Iris pigment epithelial cell (primary cell): ENCODE measurements at places on chromosomes 16 and 17.

- DNase-seq, result no peak
Measured at GRCh38 chr16:31464781-31465260, 5.5 kb downstream of the ARMC5 start.

GRCh38 chr17:39671651-39672521 lies 3.6 kb downstream of the PNMT start:
- DNase-seq, result peak; percentile 30

DNA sequence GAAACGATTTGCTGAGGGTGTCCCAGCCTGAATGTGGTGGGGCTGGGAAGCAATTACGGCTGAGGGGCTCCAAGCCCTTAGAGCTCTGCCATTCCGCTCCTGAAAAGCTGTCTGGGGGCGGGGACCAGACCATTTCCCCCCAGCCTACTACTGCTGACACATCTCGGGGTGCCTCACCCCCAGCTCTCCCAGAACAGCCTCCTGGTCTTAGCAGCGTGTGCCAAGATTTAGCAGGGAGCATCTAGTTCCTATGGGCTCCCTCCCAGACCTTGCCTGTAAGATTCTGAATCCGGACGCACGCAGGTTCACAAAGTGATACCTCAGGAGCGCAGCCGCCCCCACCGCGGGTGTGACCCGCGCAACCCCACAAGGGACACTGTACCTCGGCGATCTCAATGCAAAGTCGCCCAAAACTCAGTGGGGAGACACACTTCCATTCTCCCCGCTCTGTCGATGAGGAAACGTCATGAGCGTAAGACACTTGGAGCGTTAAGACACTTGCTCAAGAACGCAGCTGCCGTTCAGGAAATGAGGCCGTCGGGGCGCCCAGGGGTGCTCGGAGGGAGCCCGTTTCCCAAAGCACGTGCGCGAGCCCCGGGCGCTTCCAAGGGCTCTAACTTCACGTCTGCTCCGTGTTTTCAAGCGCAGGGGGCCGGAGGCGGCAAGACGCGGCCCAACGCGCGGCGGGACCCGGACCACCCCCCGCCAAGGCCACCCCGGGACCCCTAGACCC lies 629 bp downstream of the GEMIN4 start:
- peak; percentile 66 for DNase-seq

GRCh38 chr17:1870592-1870991 lies 40.8 kb downstream of the RPA1 start:
- peak; percentile 17 for DNase-seq

- DNase-seq, result no peak
Measured at GRCh38 chr16:50305441-50306061, 39.2 kb downstream of the ADCY7 start.

- peak; percentile 55 for DNase-seq
Measured at GRCh38 chr17:64653325-64653984, 8.7 kb downstream of the SMURF2 start.

DNA sequence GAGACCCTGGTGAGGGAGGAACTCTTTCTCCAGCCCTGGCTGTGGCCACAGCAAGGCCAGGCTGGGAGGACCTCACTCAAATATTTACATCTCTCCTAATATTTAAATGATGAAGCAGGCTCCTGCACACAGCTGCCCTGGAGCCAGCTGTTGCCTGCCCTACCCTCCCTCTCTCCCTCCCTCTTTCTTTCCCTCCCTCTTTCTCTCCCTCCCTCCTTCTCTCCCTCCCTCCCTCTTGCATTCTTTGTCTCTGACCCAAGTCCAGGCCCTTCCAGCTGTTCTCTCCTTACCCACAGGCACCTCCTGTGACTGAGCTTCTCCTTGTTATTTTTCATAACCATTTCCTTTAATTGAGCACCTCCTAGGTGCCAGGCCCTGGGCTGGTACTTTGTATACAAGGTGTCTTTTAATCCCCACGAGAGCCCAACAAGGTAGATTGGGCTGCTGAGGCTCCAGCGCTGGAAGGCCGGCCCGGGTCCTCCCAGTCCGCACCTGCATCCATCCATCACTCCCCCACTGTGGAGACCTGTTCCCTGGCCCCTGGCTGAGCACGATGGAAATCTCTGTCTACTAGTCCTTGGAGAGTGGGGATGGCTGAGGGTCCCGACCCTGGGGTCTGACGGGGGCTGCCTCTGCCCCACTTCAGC lies 242.3 kb downstream of the SEC14L1 start:
- DNase-seq, result no peak

GRCh38 chr17:57133486-57133885 lies 48.4 kb downstream of the AKAP1 start:
- DNase-seq, result no peak

DNA sequence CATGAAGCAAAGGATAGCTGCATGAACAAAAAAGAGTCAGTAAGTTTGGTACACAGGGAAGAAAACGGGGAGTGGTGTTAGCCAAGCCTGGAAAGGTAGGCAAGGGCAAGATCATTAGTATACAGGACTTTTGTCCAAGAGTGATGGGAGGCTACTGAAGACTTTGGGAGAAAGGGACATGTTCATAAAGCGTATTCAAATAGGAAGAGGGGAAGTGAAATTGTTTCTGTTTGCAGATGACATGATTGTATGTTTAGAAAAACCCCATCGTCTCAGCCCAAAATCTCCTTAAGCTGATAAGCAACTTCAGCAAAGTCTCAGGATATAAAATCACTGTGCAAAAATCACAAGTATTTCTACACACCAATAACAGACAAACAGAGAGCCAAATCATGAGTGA lies 19.4 kb downstream of the CDYL2 start:
- DNase-seq, result no peak

DNA sequence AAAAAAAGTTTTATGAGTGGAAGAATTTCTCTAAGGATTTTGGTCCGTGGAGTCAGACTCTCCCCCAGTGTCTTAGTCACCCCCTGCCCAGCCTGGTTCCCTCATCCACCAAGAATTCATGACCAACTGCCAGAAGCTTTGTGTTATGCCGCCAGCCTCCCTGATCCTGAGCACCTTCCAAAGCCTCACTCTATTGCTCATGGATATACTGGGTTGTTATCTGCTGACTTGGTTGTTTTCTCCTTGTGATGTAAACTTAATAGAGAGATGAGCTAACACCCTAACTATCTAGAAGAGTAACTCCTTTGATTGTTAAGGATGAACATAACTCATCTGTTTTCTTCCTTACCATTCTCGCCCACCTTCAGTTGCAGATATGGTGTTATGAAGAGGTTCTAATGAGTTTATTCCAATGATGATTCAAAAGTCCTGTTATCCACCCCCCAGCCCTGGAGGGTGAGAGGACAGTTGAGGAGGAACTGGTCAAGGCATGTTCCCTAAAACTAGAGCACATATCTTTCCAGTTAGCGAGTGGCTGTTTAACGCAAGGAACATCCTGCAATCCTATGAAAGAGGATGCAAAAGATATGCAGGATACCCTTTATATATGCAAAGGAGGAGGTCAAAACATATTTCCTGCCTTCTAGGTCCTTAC lies 1.5 kb upstream of the PSMD3 start:
- DNase-seq, result peak; percentile 95

- DNase-seq, result peak; percentile 33
Measured at GRCh38 chr16:56673921-56674320, 4.3 kb downstream of the MT1H start.

DNA sequence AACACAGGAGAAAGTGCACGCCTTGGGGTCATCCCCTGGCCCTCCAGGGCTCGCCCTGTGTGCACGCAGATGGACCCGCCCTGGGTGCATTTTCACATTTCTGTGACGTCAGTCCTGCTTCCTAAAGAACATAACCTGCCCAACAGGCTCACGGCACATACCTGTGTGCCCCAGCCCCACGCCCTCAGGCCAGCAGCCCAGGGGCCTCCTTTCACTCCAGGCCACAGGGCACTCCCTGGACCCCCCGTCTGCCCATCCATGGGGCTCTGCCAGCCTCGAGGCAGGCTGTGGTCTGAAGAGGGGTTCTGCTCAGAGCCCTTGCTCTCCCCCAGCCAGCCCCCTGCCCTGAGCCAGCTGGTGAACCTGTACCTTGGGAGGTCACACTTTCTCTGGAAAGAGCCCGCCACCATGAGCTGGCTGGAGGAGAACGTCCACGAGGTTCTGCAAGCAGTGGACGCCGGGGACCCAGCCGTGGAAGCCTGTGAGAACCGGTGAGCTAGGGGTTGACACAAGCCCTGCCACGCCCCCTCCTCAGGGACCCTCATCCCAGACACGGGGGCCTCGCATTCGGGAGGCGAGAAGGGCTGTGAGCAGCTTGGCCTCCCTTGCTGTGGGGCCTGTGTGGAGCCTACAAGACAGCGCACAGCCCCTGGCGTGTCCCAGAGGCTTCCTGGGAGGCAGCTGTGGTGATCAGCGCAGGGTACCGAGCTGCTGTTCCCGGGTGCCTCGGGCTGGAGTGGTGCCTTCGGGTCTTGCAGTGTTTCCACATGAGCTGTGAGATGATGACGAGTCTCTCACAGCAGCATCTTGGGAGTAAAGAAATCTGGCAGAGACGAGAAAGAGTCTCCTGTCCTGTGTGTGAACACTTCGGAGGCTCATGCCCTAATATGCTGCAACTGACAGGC lies 13.8 kb upstream of the MC1R start:
- no peak for DNase-seq
